Thymus (tissue), 14 donors: ENCODE measurements at places on chromosomes 7 and 10.

- no peak overlapping the region for H3K4me3 ChIP-seq
- no peak for DNase-seq
- no peaks in the 10 kb centered on the region for H3K27me3 ChIP-seq
- peak overlapping the region; percentile 51 for H3K27ac ChIP-seq
- H3K36me3 ChIP-seq = no peaks in the 10 kb centered on the region
- H3K4me1 ChIP-seq = peaks cover 6% of the 10 kb centered on the region
Observed at GRCh38 chr10:95741807-95742467, 14.0 kb upstream of the ENTPD1 start.

GRCh38 chr10:125849448-125849847 lies 26.1 kb downstream of the BCCIP start:
- H3K27me3 ChIP-seq = no peaks in the 10 kb centered on the region
- H3K4me3 ChIP-seq = no peak overlapping the region
- H3K4me1 ChIP-seq = no peaks in the 10 kb centered on the region
- DNase-seq = no peak

DNA sequence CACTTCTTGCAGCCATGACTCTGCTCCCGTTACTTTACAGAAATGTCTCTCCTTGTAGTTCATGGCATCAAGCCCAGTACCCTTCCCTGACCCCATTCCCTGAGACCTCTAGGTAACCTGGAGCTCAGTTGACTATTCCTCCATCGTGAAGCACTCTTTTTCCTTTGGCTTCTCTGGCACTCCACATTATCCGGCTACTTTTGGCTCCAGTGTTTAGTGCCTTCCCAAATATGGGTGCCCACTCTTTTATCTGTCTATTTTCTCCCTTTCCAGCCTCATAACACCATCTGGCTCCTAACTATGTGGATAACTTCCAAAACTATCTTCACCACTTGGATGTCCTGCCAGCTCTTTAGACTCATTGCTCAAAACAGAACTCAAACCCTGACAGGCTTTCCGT lies 744.7 kb upstream of the GALNT17 start:
- no peaks in the 10 kb centered on the region for H3K4me1 ChIP-seq
- no peak overlapping the region for H3K4me3 ChIP-seq
- no peak overlapping the region for H3K27ac ChIP-seq
- no peaks in the 10 kb centered on the region for H3K27me3 ChIP-seq
- no peak for DNase-seq

GRCh38 chr7:120417244-120417979 lies 144.4 kb downstream of the KCND2 start:
- no peak for DNase-seq
- no peak overlapping the region for H3K4me3 ChIP-seq
- no peaks in the 10 kb centered on the region for H3K27me3 ChIP-seq
- no peaks in the 10 kb centered on the region for H3K4me1 ChIP-seq
- no peaks in the 10 kb centered on the region for H3K36me3 ChIP-seq
- H3K27ac ChIP-seq = no peak overlapping the region

DNA sequence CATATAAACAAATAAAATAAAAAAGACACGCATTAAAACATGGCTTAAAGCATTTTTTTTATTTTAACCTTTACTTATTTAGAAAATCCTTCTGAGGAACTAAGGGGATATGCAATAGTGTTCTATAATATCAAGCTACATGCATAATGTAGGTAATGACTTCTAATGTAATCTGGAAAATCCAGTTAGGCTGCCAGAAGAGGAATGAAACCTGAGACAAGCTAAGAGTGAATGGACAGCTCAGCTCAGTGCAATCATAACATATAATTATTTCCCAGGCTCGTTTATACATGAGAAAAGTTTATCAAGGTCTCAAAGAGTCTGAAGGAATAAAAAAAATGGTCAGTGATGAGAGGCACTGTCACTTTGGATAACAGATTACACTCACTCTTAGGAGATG lies 649.0 kb upstream of the PCDH15 start:
- no peak overlapping the region for H3K27ac ChIP-seq
- H3K4me3 ChIP-seq = no peak overlapping the region
- H3K36me3 ChIP-seq = no peaks in the 10 kb centered on the region
- no peaks in the 10 kb centered on the region for H3K27me3 ChIP-seq

- H3K4me3 ChIP-seq = no peak overlapping the region
- no peaks in the 10 kb centered on the region for H3K36me3 ChIP-seq
- no peaks in the 10 kb centered on the region for H3K4me1 ChIP-seq
- H3K27ac ChIP-seq = no peak overlapping the region
Observed at GRCh38 chr10:93357680-93358079, 124.5 kb downstream of the MYOF start.

- no peak overlapping the region for H3K27ac ChIP-seq
- H3K27me3 ChIP-seq = no peaks in the 10 kb centered on the region
- H3K4me3 ChIP-seq = no peak overlapping the region
- no peaks in the 10 kb centered on the region for H3K36me3 ChIP-seq
Observed at GRCh38 chr7:8638076-8638475, 204.7 kb downstream of the NXPH1 start.

GRCh38 chr10:91596825-91597196 lies 36.1 kb downstream of the PPP1R3C start:
- no peak for DNase-seq
- no peaks in the 10 kb centered on the region for H3K27me3 ChIP-seq
- H3K4me3 ChIP-seq = no peak overlapping the region
- no peaks in the 10 kb centered on the region for H3K4me1 ChIP-seq
- no peak overlapping the region for H3K27ac ChIP-seq
- no peaks in the 10 kb centered on the region for H3K36me3 ChIP-seq

- peaks cover 94% of the 10 kb centered on the region for H3K27me3 ChIP-seq
- no peak overlapping the region for H3K27ac ChIP-seq
- no peak for DNase-seq
Observed at GRCh38 chr7:27153526-27153925, 1.1 kb upstream of the HOXA3 start.

DNA sequence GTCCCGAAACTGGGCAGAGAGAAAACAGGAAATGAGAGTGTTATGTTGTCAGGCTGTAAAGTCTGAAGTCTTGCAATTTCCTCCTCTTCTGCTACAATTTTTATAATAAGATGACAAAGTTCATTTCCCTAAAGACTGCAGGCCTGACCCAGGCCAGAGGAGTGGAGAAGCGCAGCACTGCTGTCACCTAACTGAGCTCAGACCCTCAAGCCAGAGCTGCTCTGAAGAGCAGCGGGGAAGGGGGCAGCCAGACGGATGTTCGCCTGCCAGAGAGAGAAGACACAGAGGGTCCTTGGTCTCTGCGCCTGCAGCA lies 12.6 kb upstream of the AOAH start:
- DNase-seq = no peak
- H3K27me3 ChIP-seq = no peaks in the 10 kb centered on the region
- H3K4me3 ChIP-seq = no peak overlapping the region
- peaks cover 10% of the 10 kb centered on the region for H3K4me1 ChIP-seq
- no peaks in the 10 kb centered on the region for H3K36me3 ChIP-seq

GRCh38 chr10:48657416-48657815 lies 27.3 kb upstream of the WDFY4 start:
- DNase-seq = no peak
- no peak overlapping the region for H3K27ac ChIP-seq
- no peaks in the 10 kb centered on the region for H3K36me3 ChIP-seq

DNA sequence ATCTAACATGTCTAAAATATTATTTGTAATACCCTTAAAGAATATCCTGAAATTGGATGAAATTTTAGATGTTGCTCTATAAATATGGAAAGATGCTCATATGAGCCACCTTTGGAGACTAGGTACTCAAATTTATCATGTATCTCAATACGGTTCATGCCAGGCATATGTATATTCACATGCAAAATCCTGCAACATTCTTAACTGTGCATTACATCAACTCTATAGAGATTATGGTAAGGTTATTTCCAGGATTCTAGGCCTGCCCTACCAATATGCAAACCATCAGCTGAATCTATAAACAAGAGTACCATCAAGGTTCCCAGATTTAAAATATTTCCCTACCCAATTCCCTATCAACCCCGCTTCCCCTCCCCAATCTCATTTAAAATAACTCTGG lies 27.5 kb downstream of the OSBPL3 start:
- H3K27me3 ChIP-seq = no peaks in the 10 kb centered on the region
- H3K27ac ChIP-seq = no peak overlapping the region
- DNase-seq = no peak
- H3K36me3 ChIP-seq = no peaks in the 10 kb centered on the region
- H3K4me1 ChIP-seq = no peaks in the 10 kb centered on the region
- H3K4me3 ChIP-seq = no peak overlapping the region

DNA sequence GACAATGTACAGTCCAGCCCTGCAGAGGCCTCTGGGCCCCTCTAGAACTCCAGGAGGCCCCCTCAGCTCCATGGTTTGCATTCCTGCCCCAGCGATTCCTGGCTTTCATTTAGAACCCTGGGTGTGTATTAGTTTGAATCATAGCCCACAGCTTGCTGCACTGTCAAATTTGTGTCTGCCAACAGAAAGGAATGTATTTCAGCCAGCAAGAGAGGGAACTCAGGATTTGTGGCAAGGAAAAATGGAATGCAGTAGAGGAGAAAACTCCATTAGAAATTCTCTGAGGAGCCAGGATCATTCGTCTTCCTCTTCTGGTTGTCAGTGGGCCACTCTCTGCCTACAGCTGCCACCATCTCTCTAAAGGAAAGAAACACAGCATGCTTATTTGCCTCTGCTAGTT lies 27.9 kb upstream of the WDR11 start:
- H3K27ac ChIP-seq = no peak overlapping the region
- DNase-seq = no peak
- no peaks in the 10 kb centered on the region for H3K4me1 ChIP-seq
- no peaks in the 10 kb centered on the region for H3K27me3 ChIP-seq

- H3K27ac ChIP-seq = no peak overlapping the region
- no peaks in the 10 kb centered on the region for H3K36me3 ChIP-seq
- H3K4me1 ChIP-seq = no peaks in the 10 kb centered on the region
- no peak overlapping the region for H3K4me3 ChIP-seq
- no peak for DNase-seq
Observed at GRCh38 chr10:82757901-82758300, 882.9 kb downstream of the NRG3 start.

DNA sequence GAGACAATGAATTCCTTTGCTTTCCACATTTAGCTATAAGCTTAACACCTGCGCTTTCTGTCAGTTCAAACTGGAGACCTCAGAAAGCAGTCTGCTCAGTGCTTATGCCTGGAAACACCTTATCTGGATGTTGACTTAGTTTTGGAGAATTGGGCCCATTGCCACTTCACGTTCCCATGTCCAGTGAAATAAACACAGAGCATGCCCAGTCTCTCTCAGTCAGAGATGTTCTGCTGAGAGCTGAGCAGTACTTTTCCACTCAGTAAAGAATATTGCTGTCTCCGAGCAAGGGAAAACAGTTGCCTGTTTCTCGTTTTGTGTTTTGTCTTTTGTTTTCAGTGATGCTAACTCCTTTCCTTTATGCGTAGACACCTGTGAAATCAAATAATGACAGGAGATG lies 83.2 kb upstream of the PRR15 start:
- no peak overlapping the region for H3K27ac ChIP-seq
- H3K27me3 ChIP-seq = no peaks in the 10 kb centered on the region
- DNase-seq = no peak

DNA sequence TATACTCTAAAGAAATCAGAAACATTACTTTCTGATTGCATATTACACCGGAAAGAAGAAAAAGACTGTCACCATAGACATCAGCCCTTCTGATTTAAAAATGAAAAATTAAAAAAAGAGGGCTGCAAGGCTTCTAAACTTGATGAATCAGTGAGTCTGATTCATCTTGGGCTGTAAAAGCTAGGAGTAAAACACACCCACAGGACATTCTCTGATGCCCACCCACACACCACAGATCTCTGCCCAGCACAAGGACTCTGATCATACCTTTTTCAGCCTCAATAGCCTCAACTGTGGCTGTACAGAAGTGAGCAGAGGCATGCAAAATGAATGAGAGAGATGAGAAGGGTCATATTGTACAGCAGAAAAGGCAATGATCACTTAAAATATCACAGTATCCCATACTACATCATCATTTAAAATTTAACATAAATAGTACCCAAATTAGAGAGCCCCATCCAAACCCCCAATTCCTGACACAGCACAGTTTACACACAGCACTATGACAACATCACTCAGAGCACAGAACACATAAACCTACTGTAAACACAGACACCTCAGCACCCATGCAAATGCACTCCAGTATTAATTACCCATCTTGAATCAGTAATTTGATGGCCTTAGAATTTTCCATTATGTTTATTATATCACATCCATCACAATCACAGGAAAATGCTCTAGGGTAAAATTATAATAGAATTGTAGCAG lies 6.4 kb upstream of the MSS51 start:
- no peak for DNase-seq
- H3K4me1 ChIP-seq = no peaks in the 10 kb centered on the region
- peaks cover 11% of the 10 kb centered on the region for H3K36me3 ChIP-seq

GRCh38 chr10:48365668-48366067 lies 59.2 kb downstream of the MAPK8 start:
- no peaks in the 10 kb centered on the region for H3K4me1 ChIP-seq
- no peak for DNase-seq
- no peaks in the 10 kb centered on the region for H3K36me3 ChIP-seq
- no peaks in the 10 kb centered on the region for H3K27me3 ChIP-seq

DNA sequence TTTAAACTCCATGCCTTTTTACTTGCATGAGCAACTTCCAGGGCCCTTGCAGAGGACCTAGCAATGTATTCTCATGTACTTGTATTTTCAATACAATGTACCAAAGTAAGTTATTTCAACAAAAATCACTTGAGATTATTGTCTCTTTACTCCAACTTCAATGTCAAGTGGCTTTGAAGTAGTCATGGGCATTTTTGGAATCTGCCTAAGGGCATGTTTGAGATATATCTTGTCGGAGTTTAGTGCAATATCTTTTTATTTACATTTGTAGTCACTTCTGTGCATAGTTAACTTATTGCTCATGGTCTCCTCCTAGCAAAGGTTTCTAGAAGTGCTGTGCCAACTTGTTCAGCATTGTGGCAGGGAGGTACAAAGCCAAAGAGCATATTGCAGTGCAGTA lies 508.7 kb upstream of the SEMA3D start:
- no peaks in the 10 kb centered on the region for H3K27me3 ChIP-seq
- no peak for DNase-seq
- no peak overlapping the region for H3K27ac ChIP-seq
- no peak overlapping the region for H3K4me3 ChIP-seq
- H3K36me3 ChIP-seq = no peaks in the 10 kb centered on the region
- no peaks in the 10 kb centered on the region for H3K4me1 ChIP-seq

DNA sequence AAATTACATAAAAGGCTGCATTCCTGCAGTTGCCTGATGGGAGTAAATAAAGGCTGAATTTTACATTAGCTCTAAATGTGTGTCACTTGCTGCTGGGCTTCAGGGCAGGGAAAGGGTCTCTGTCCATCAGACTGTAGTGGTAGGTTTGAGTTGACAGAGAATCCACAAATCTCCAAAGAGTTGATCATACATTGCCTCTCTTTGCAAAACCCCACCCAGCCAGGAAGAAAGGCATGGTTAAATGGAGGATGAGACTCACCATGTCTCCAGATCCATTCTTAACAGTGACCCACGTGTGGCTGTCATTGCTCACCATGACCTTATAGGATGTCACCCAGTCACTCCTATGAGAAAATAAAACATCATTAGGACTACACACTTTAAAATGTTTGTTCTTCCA lies 92.8 kb downstream of the CPXM2 start:
- DNase-seq = no peak
- H3K27ac ChIP-seq = no peak overlapping the region
- peaks cover 6% of the 10 kb centered on the region for H3K27me3 ChIP-seq
- no peaks in the 10 kb centered on the region for H3K4me1 ChIP-seq
- H3K36me3 ChIP-seq = no peaks in the 10 kb centered on the region
- no peak overlapping the region for H3K4me3 ChIP-seq

GRCh38 chr7:144866189-144866588 lies 30.3 kb upstream of the TPK1 start:
- H3K27me3 ChIP-seq = no peaks in the 10 kb centered on the region
- H3K27ac ChIP-seq = no peak overlapping the region
- no peaks in the 10 kb centered on the region for H3K4me1 ChIP-seq

GRCh38 chr10:93493162-93493561 lies 3.2 kb upstream of the CEP55 start:
- no peaks in the 10 kb centered on the region for H3K36me3 ChIP-seq
- H3K27me3 ChIP-seq = peaks cover 3% of the 10 kb centered on the region
